Activated naive CD8-positive, alpha-beta T cell treated with anti-CD3 and anti-CD28 coated beads for 36 hours (primary cell): ENCODE measurements at places on chromosomes 6 and 20. TPM values are rescaled to one million over a fixed set of nuclear protein-coding genes. Genes with fewer than 3 reads are reported as not detected.

- no peak for DNase-seq
These were observed 169.9 kb downstream of the CD24 start for GRCh38 chr6:106804346-106805335.

DNA sequence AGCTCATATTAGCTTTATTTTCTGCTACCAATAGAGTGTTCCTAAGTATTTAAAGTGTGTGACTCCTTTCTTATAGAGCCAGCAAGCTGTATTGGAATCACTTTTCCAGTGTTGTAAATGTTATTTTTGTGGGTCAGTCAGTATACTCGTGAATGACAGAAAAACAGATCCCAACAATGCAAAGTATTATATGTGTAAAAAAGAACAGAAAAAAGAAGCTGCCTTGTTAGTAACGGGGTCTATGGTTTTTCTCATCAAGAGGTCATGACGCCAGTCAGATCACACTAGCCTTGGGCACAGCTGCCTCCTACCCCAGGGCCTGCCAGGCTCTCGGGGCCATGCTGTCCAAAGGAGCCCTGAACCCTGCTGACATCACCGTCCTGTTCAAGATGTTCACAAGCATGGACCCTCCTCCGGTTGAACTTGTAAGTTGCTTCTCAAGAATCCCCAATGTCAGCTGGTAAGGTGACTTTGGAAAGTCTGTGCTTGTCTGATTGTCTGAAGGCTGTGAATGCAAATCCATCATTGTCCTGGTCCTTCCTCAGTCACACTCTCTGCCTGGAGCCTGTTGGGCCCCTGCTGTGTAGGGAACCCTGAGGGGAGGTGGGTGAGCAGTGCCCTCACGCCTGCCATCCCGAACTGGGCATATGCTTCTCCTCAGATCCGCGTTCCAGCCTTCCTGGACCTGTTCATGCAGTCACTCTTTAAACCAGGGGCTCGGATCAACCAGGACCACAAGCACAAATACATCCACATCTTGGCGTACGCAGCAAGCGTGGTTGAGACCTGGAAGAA lies 9.8 kb downstream of the NELFCD start:
- no peak for DNase-seq

DNA sequence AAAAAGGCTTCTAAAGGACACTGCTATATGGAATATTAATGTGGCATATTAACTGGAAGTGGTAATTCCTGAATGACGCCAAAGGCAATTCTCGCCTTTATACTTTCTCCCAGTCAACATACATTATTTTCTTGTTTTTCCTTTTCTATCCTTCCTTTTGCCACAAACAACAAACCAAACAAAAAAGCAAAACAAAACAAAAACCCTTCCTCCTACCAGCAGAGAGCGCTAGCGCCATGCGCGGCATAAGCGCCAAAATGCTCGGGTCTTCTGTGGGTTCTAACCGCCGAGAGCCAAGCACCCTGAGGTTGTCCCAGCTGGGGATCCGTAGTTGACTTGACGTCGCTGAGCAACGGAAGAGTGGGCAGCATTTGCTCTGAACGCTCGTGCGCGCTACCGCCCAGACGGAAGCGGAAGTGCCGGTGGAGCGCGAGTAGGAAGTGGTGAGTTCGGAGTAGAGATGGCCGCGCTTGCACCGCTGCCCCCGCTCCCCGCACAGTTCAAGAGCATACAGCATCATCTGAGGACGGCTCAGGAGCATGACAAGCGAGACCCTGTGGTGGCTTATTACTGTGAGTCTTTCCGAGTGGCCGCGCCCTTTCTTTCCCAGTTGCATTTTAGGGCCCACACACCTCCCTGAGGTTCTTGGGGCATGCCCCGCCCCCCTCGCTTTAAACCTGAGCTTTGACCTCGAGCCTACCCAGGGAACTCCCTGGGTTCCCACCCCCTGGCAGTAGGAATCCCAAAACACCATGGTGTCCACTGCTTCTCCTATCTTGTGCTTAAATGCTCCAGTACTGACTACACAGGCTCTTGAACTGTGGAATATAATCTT lies at the start of the genes NMBR and VTA1:
NMBR (minus strand) TSS at position 295 of the 835 bp plus-strand sequence. CDS start 58,464 bp downstream, outside the sequence.
VTA1 (plus strand) TSS at position 436 of the 835 bp plus-strand sequence; CDS start at position 461, 25 bp downstream.
- DNase-seq: peak; percentile 95

- DNase-seq: no peak
These were observed 124.5 kb downstream of the HIVEP2 start for GRCh38 chr6:142820338-142821051.

The TRAPPC3L gene
- total RNA-seq: not detected
